CD4-positive, alpha-beta T cell treated with Interleukin-6 for 4 hours (primary cell): ENCODE measurements at places on chromosomes 11 and 22.

GRCh38 chr11:36748836-36749235 is 150.8 kb upstream of the RAG2 start:
- no peak for DNase-seq

DNA sequence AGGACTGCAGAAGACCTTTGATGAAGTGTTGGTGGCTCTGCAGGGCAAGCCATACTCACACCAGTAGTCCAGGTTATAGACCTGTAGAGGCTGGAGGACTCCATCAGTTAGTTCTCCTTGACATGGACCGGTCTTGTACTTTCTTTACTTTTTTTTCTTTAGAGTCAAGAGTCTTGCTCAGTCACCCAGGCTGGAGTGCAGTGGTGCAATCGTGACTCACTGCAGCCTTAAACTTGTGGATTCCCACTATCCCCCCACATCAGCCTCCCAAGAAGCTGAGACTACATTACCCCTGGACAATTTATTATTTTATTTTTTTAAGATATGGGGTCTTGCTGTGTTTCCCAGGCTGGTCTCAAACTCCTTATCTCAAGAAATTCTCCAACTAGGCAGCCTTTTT is 49.6 kb upstream of the E2F8 start:
- no peak for DNase-seq

- DNase-seq = no peak
Measured at GRCh38 chr11:128400382-128401203, 186.8 kb downstream of the ETS1 start.

DNA sequence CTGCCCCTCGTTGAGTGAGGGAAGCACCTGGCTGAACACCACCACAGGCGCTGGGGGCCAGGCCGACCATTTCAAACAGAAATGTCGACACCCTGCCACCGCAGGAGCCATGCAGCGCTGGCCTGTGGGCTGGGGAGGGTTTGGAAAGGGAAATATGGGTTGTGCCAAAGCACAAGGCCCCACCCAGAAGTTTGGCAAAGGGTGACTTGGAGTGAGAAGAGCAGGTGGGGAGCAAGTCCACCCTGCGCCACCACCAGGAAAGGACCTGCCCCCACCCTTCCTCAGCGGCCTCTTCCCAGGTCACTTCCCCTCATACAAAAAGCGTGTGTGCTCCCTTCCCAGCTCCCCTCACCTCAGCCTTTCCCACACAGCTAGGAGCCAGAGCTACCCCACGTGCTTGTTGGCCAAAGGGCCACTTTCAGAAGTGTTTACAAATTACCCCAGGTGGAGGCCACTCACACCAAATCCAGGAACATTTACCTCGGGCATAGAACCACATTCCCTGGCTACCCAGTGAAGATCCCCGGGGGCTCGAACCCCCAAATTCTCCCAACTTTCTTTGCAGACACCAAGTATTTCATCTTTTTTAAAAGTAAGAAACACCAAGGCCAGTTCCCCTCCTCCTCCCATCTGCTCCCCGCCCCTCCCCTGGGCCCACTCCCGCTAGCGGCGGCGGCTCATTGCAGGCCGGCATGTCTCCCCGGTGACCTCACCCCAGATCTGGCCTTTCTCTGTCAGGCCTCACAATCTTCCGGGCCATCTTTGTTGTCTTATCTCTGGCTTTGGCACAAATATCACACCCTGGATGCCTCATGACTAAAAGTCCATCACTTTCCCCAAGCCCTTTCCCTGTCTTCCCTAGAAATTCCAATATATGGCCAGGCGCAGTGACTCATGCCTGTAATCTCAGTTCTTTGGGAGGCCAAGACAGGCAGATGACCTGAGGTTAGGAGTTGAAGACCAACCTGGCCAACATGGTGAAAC is 20.5 kb upstream of the SCGB1A1 start:
- DNase-seq = no peak

DNA sequence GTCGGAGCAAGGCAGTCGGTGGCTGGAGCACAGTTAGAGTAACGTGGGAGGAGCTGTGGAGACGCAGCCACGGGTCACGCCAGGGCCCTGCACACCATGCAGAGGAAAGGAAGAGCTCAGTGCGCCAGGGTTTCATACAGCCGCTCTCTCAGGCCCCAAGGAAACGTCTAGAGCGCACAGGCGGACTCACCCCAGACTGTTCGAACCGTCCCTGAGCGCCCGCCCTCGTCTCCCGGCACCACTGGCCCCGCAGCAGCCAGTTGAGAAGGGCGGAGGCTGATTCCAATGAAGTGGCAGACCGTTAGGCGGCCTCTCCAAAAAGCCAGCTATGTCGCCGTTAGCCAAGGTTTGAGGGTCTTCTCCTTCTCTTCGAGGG is 483 bp upstream of the HYLS1 start:
- peak; percentile 55 for DNase-seq

- no peak for DNase-seq
Measured at GRCh38 chr11:106344394-106344793, 266.9 kb downstream of the AASDHPPT start.

- no peak for DNase-seq
Measured at GRCh38 chr22:27066856-27067255, 409.5 kb downstream of the MIAT start.
